ENCODE measurements at places on chromosomes 16 and 17. TPM values are rescaled to one million over a fixed set of nuclear protein-coding genes. Genes with fewer than 3 reads are reported as not detected.
A peak's percentile ranks its signal among the peaks of the same experiment; 100 is the strongest.

SLC4A1 gene
- 10.2 TPM for total RNA-seq

TMEM238L gene
- not detected for total RNA-seq

SOX15 gene
- total RNA-seq = 1.1 TPM

TP53TG3C gene
- total RNA-seq = not detected

PFN1 gene
- 554 TPM for total RNA-seq

SLC12A3 gene
- total RNA-seq = not detected

SBK1 gene
- 0.16 TPM for total RNA-seq

PRR14 gene
- 50.5 TPM for total RNA-seq

CRLF3 gene
- 11.3 TPM for total RNA-seq

DHX58 gene
- total RNA-seq = 11.6 TPM

NPIPA3 gene
- 5.4 TPM for total RNA-seq

DNA sequence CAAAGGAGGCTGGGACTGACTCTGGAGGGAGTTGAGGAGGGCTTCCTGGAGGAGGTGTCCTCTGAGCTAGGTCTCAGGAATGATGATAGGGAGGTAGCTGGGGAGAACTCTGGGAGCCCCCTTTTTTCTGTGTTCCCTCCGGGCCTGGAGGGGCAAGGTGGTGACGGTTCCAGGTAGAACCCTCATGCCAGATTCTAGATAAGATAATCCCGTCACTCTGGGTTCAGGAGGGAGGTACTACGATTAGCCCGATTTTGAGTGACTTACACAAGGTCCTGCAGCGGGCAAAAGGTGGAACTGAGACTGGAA lies 18.7 kb upstream of the ADGRG3 start:
- DNase-seq = no peak
- H3K4me1 ChIP-seq = no peaks in the 10 kb centered on the region
- no peak overlapping the region for H3K4me3 ChIP-seq

- no peaks in the 10 kb centered on the region for H3K27me3 ChIP-seq
- H3K4me1 ChIP-seq = no peaks in the 10 kb centered on the region
- no peak for DNase-seq
- H3K27ac ChIP-seq = no peak overlapping the region
Measured at GRCh38 chr17:41692722-41693521, 4.2 kb downstream of the EIF1 start.

- H3K4me1 ChIP-seq = no peaks in the 10 kb centered on the region
- H3K27ac ChIP-seq = no peak overlapping the region
- no peaks in the 10 kb centered on the region for H3K27me3 ChIP-seq
- DNase-seq = no peak
Measured at GRCh38 chr17:43444223-43445008, 39.4 kb upstream of the DHX8 start.

DNA sequence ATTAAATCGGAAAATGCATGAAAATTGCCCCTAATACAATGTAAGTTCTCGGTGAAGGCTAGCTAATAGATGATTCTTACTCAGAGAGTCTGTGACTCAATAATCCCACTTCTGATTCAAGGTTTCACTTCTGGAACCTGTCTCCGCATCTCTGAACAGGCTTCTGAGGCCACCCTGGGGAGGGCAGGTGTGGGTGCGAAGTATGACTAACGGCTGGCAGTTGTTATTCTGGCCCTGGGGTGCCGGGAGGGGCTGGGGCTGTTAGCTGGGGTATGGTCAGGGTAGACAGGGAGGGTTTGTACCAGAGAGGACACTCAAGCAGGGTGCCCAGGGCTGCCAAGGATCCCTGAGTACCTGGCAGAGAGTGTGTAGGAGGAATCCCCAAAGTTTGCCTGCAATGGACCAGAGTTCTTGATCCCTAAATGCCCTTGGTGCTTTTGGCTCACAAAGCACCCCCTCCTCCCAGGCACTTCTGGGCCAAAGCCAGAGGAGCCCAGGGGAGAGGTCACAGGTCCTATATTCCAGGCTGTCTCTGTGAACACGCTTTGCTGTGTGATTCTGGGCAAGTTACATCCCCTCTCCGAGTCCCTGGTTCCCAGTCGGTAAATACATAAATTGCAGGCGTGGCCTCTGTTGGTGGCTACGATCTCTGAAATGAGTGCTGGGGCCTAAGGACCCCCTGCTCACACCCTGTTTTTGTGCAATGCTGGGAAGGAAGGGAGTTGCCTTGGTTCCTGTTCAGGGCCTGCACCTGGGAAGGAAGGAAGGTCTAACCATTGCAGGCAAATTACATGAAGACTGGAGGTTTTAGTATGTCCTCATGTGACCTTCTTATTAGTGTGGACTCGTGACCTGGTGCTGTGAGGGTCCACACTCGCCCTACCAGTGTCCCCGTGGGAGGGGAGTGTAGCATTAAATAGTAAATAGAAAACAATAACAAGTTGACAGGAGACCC lies 49.9 kb upstream of the CPNE2 start:
- DNase-seq = no peak
- H3K36me3 ChIP-seq = no peaks in the 10 kb centered on the region
- no peaks in the 10 kb centered on the region for H3K27me3 ChIP-seq
- no peaks in the 10 kb centered on the region for H3K4me1 ChIP-seq
- no peak overlapping the region for H3K4me3 ChIP-seq

DNA sequence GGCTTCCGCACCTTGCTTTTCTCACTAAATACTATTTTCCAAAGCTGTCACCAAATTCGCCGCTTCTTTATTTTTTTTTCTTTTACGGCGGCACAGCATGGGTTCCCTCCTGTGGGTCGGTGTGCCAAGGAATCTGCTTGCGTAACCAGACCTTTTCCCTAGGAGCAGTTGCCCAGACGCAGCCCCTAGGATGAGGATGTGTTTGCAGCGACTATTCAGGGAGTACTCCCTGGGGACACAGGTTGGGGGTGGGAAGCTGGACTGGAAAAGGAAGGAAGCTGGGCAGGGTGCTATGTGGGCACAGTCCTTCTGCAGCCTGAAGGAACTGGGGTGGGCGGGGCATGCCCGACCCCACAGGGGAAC lies 49.0 kb upstream of the ZCCHC14 start:
- no peaks in the 10 kb centered on the region for H3K27me3 ChIP-seq
- peak overlapping the region; percentile 18 for H3K27ac ChIP-seq
- peak; percentile 83 for DNase-seq
- H3K36me3 ChIP-seq = no peaks in the 10 kb centered on the region
- H3K4me1 ChIP-seq = no peaks in the 10 kb centered on the region

DNA sequence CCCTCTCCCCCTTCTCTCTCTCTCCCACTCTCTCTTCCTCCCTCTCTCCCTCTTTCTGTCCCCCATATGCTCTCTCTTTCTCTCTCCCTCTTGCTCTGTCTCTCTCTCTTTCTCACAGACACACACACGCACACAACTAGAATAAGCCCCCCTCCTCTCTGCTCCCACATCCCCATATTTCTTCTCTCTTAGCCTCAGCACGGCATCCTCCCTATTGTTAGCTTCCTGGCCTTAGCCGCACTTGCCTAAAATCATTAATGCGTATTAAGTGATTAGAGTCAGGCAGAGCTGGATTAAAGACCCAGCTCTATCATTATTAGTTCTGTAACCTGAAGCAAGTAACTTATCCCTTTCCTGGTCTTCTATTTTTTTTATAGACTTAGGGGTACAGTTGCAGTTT lies 319.0 kb upstream of the C16orf82 start:
- no peaks in the 10 kb centered on the region for H3K36me3 ChIP-seq
- H3K4me3 ChIP-seq = no peak overlapping the region
- H3K27ac ChIP-seq = no peak overlapping the region
- H3K27me3 ChIP-seq = no peaks in the 10 kb centered on the region

GRCh38 chr17:66904760-66905624 lies 59.5 kb upstream of the CACNG4 start:
- DNase-seq = no peak
- H3K27ac ChIP-seq = no peak overlapping the region
- H3K27me3 ChIP-seq = no peaks in the 10 kb centered on the region
- H3K36me3 ChIP-seq = no peaks in the 10 kb centered on the region
- no peaks in the 10 kb centered on the region for H3K4me1 ChIP-seq

DNA sequence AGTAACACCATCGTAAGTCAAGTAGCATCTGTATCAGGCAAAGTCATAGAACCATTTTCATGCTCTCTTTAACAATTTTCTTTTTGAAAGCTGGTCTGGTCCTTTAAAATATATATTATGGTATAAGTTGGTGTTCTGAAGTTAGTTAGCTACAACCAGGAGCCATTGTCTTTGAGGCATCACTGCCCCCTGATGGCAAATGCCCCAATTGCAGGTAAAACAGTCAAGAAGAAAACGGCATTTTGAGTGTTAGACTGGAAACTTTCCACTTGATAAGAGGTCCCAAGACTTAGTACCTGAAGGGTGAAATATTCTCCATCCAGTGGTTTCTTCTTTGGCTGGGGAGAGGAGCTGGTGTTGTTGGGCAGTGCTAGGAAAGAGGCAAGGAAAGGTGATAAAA lies 14.1 kb downstream of the TP53 start:
- no peaks in the 10 kb centered on the region for H3K27me3 ChIP-seq
- DNase-seq = no peak
- H3K36me3 ChIP-seq = peaks cover 6% of the 10 kb centered on the region
- H3K27ac ChIP-seq = no peak overlapping the region
- H3K4me1 ChIP-seq = no peaks in the 10 kb centered on the region

DNA sequence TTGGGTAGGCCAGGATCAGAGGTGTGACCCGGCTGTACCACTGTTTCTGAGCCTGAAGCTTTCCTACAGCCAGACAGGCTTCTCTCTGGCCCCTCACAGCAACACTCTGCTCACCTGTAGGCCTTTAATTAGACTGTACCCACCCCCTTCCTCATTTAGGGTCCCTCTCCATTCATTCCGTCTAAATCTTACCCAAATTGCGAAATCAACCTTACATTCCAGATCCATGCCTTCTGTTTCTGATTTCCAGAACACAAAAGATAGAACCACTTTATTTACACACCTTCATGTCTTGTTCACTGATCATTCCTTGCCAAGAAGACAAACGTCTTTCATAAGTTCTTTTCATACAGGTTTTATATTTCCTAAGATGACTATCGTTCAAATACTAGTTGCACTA lies 160.8 kb downstream of the ZNF18 start:
- H3K4me3 ChIP-seq = no peak overlapping the region
- H3K27ac ChIP-seq = no peak overlapping the region
- H3K27me3 ChIP-seq = no peaks in the 10 kb centered on the region
- no peak for DNase-seq

GRCh38 chr17:76243826-76244679 lies 3.8 kb upstream of the RNF157 start:
- no peak overlapping the region for H3K27ac ChIP-seq
- no peak overlapping the region for H3K4me3 ChIP-seq
- peaks cover 2% of the 10 kb centered on the region for H3K27me3 ChIP-seq
- H3K36me3 ChIP-seq = no peaks in the 10 kb centered on the region

DNA sequence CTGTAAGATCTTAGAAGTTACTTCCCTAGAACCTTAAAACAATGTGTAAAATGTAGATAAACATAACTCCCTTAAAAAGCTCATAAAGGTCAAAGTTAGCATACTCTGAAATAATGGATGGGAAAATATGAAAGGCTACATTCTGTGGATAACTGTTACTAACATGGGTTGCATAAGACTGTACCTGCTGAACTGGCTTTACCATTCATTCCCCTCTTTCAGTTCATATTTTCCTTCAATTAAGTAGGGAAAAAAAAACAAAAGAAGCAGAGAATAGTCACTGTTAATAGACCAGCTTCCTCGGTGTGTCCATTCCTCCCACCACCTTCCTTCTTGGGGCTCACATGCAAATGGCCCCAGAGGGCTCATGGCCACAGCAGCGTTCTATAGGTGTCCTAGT lies 7.5 kb upstream of the MEIOB start:
- no peak overlapping the region for H3K27ac ChIP-seq
- no peaks in the 10 kb centered on the region for H3K27me3 ChIP-seq
- no peak overlapping the region for H3K4me3 ChIP-seq
- no peak for DNase-seq
- no peaks in the 10 kb centered on the region for H3K4me1 ChIP-seq
- H3K36me3 ChIP-seq = no peaks in the 10 kb centered on the region

GRCh38 chr16:19860166-19861041 lies 24.2 kb downstream of the GPRC5B start:
- H3K4me3 ChIP-seq = no peak overlapping the region
- no peaks in the 10 kb centered on the region for H3K27me3 ChIP-seq
- DNase-seq = no peak

DNA sequence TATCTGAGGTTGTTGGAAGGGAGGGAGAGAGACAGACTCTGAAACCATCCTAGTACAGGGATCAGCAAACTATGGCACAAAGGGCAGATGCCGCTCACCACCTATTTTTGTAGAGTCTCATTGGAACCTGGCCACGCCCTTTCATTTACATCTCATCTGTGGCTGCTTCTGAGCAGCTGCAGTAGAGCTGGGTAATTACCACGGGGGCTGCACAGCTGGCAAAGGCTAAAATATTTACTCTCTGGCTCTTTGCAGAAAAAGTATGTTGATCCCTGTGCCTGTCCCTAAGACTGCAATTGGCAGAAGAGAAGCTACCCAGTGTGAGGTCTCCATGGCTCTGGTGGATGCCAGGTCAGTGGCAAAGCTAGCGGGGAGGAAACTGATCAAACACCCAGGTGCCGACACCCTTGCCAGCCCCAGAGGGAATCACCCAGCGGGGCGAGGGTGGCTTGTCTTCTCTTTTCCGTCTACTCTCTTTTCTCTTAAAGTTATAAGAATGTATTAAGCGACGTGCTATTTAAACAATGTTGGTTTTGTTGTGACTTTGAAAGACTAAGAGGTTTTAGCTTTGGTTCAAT lies 14.0 kb downstream of the CEP295NL start:
- no peak overlapping the region for H3K27ac ChIP-seq
- H3K4me3 ChIP-seq = no peak overlapping the region
- H3K4me1 ChIP-seq = no peaks in the 10 kb centered on the region
- no peak for DNase-seq

DNA sequence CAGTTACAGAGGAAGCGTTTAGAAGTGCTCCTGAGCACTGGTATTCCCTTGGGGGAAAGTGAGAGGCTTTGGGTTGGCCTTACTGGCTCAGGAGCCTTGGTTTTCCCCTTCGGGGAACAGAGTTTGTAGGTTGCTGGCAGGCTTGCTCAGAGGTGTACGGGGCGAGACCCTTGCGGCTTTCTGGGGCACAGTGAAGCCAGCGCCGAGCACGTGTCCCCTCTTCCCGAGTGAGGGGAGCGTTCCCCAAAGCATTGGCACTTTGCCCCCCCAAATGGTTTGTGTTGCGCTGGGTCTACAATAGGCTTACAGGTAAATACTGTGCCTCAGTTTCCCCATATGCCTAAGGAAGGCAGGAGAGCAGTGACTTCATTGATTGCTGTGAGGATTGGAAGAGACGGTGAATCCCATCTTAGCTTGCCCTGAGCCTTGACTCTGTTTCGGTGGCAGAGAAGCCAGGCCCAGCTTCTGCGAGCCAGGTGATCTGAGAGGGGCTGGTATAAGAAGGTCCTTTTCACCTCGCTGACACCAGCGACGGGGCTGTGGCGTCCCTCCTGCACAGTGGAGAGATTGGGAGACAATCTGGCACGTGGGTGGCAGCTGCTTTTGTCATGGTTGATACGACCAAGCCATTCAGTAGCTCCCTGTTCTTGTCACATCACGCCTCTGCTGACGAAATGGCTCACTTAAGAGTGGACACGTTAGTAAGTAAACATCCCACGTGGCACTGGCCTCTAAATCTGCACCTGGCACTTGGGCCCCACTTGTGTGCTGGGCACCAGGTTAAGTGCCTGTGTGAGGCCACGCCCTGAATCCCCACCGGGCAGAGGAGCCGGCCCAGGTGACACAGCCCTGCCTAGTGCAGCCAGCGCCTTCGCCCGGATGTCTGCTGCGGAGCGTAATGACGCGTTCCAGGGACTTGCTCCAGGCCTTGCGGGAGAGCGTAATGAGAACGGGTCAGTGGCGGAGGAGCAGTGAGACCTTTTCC lies 55.0 kb downstream of the MEAK7 start:
- H3K4me3 ChIP-seq = no peak overlapping the region
- no peak for DNase-seq
- no peaks in the 10 kb centered on the region for H3K36me3 ChIP-seq
- H3K27ac ChIP-seq = no peak overlapping the region
- H3K4me1 ChIP-seq = no peaks in the 10 kb centered on the region
- peaks cover 3% of the 10 kb centered on the region for H3K27me3 ChIP-seq
